ENCODE measurements at places on chromosomes 1 and 21. TPM values are rescaled to one million over a fixed set of nuclear protein-coding genes. Genes with fewer than 3 reads are reported as not detected.

The MNDA gene
- 6.1 TPM for total RNA-seq

The SDHC gene
- 83.5 TPM for total RNA-seq

The UBL4B gene
- total RNA-seq = not detected

The CD1B gene
- not detected for total RNA-seq

The PTGER3 gene
- 26.8 TPM for total RNA-seq

The ENO1 gene
- 321 TPM for total RNA-seq

The GPR153 gene
- 3.7 TPM for total RNA-seq

The MRPL20 gene
- 235 TPM for total RNA-seq

DNA sequence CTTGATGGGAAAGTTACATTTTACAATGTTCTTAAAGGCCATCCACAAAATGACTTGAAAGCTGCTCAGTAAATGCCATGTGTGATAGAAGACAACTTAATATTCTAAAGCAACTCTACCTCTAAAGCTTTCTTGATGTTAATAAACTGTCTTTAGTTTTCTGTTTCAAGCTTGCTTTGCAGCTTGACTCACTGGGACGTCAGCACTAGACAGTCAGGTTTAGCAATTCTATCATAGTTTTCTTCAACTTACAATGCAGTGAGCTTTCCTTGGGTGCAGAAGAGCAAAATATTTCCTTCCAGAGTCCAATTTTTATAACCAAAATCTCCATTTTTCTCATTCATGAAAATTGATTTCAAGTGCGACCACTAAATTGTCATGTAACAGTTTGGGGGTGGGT, 273.1 kb downstream of the NTNG1 start:
- no peak for DNase-seq

DNA sequence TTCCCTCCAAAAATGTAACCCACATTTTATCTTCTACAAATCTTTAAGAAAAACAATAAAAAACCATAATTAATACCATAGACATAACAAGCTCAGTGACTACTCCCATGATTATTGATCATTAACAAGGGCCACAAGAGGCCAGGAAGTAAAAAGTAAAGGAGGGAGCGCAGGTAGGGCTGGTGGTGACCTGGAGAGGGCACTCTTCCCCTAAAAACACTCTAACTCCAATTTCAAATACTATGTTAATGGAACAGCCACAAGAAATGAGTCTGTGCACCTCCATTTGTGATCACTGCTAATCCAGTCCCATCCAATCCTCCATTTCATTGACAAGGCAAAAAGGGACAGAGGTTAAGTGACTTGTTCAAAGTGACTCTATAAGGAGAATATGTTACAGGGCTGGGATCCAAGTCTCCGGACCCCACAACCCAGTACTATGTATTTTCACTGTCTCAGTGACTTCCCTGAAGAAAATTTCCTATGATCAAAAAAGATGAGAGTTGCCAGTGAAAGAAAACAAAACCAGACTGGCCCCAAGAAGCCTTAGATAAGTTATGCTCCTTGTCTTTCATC, 41.2 kb upstream of the CFAP298 start:
- no peak for DNase-seq

GRCh38 chr1:202145068-202145743, 669 bp upstream of the ARL8A start:
- DNase-seq = no peak

- DNase-seq = no peak
Observed at GRCh38 chr1:17963513-17963912, 144.1 kb upstream of the IGSF21 start.

GRCh38 chr1:52139817-52140540, 1.9 kb upstream of the ZFYVE9 start:
- no peak for DNase-seq

DNA sequence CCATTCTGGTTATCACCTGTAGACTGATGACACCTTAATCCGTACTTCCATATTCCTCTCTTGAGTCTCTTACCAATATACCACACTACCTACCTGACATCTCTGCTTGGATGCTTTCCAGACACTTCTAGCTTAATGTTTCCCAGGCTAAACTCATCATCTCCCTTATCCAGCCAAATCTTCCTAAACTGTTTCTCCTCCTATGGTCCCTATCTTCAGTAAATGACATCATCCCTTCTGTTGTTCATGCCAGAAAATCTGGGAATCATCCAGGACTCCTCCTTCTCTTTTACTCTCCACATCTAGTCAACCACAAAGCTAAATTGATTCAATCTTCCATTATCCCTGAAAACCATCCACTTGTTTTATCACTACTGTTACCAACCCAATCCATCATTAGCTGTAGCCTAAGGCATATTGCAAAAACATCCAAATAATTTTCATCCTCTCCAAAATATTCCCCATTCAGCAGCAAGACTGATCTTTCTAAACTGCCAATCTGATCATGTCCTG, 464.1 kb upstream of the BEND5 start:
- no peak for DNase-seq

DNA sequence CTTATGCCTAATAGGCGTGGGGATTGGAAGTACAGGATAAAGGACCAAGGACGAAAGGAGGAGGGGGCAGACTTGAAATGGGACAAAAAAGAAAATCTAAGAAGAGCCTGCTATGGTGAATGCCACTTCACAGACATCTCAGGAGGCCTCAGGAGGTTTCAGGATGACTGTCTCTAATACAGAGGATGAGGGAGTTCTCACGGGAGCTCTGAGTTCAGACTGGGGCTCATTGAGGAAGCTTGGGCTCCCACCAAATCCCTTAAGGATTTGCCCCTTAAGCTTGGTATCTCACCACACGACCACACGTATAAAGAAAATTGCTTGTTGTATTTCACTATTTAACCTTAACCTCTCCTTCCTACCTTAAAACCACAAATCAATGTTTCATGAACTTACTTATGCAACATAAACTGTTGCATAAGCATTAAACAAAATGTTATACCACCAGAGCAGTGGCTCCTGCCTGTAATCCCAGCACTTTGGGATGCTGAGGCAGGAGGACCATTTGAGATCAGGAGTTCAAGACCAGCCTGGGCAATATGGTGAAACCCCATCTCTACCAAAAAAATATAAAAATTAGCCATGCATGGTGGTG, 12.4 kb downstream of the SLC30A1 start:
- DNase-seq = no peak

GRCh38 chr21:36730291-36731281, 31.7 kb downstream of the SIM2 start:
- no peak for DNase-seq

DNA sequence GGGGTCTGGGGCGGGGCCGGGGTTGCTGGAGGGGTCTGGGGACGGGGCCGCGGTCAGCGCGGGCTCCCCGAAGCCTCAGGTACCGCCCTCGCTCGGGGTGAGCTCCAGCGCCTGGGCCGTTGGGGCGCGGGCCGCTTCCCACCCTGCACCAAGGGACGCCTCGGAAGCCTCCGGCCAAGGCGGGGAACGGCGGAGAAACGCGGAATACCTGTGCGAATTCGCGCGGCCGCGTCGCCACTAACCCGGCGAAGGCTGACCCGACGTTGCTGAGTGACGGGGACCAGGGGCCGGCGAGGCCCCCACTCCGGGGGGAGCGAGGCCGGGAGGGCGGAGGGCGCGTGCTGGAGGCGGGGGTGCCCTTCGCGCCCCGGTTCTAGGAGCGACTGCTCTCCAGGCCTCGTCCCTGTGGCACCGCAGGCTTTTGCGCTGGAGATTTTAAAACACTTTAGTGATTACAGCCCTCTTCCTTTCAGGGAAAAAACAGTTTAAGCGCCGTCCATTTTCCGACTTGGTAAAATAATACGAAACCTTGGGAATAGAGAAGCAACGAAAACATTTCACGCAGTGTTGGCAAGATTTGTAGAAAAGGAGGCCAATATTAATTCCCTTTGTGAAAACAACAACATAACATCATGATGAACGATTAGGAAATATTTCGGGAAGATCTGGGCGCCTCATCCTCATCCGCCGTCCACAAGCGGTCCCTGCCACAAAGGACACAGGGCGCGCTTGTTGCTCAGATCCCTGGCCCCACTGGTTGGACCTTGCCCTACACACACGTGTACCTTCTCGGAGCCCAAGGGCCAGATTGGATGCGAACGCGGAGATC, 971 bp upstream of the GNG4 start:
- peak; percentile 48 for DNase-seq

GRCh38 chr1:236151739-236152424, 9.5 kb downstream of the GPR137B start:
- DNase-seq = no peak

DNA sequence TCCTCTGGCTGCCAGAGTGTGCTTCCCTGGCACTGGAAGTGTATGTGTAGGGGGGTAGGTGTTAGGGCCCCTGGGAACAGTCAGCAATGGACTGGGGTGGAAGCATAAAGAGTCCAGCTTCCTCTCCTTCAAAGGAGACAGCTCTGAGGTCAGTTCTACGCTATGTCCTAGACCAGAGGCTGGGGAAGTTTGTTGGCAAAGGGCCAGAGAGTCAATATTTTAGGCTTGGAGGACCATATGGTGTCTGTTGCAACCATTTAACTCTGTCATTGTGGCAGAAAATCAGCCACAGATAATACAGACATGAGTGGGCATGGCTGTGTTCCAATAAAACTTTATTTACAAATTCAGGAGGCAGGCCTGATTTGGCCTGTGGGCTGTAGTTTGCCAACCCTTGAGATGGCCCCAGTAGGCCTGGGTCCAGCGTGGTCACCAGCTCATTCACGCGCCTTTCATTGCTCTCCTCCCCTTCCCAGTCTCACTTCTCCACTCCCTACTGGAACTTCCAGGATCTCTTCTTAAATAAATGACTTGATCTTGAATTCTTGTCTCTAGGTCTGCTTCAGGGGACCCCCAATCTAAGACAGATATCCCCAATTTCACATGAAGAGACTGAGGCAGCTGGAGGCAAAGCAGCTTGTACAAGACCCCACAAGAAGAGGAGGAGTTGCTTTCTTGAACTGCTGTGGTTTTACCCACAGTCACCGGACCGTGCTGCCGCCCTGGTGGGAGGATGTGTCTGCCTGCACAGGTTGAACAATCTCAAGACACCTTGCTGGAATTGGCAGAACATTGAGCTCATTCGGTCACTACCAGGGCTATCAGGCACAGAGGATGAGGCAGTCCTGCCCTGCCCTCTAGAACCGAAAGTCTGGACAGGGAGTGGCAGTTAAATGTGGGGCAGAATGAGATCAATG, 162.4 kb upstream of the POU3F1 start:
- no peak for DNase-seq

GRCh38 chr21:40696246-40696645, 150.7 kb downstream of the DSCAM start:
- DNase-seq = no peak

DNA sequence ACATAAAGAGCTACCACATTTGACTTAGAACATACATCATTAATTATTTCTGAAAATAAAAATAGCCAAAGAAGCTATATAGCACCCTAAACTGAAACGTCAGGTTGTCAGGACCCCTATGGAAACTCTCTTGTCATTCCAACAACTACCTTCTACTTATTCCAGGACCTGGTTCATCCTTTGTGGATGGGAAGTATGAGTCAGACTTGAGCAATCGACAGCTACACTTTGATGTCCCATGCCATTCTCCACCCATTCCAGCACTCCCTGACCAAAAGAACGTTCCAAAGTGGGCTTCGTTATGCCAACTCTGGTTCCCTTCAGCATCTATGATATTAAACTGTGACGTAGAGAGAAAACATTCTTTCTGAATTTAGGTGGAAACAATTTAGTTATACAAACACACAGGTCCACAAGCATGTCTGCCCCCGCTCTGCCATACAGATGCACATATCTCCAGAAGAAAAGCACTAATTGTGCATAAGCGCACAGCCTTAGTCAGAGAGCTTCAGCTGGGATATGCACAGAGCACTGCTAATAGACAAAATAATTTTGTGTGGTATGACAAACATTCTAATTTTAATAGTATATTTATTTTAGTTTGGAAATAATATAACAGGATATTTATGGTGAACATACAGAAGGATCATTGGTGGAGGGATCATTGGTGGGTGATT, 723.1 kb upstream of the B3GALT2 start:
- DNase-seq = no peak

GRCh38 chr1:10515301-10515975, 40.7 kb downstream of the PEX14 start:
- no peak for DNase-seq

Measured in sigmoid colon (tissue), 7 donors.